ENCODE measurements at places on chromosomes 6 and 20.

DNA sequence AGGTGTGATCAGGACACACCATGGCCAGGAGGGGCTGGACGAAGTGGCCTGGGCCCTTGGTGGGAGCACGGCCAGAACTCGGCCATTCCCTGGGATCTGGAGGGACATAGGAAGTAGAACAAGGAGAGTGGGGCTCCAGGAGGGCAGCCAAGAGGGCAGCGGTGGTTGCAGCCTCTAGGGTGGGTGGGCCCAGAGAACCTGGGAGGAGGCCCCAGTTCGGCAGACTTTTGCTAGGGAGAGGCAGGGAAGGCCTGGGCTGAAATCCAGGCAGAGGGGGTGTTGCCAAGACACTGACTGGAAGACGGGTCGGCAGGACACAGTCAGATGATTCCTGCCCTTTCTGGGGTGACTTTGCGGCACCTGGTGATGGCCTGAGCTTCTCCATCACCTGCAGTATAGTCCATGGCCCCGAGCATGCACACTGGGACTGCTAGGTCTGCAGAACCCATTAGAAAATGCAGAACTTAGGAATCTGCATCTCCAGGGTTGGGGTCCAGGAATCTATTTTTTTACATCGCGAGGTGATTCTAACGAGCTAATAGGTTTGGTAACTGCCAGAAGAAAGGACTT lies 224.8 kb downstream of the SYNDIG1 start:
- no peak for DNase-seq

DNA sequence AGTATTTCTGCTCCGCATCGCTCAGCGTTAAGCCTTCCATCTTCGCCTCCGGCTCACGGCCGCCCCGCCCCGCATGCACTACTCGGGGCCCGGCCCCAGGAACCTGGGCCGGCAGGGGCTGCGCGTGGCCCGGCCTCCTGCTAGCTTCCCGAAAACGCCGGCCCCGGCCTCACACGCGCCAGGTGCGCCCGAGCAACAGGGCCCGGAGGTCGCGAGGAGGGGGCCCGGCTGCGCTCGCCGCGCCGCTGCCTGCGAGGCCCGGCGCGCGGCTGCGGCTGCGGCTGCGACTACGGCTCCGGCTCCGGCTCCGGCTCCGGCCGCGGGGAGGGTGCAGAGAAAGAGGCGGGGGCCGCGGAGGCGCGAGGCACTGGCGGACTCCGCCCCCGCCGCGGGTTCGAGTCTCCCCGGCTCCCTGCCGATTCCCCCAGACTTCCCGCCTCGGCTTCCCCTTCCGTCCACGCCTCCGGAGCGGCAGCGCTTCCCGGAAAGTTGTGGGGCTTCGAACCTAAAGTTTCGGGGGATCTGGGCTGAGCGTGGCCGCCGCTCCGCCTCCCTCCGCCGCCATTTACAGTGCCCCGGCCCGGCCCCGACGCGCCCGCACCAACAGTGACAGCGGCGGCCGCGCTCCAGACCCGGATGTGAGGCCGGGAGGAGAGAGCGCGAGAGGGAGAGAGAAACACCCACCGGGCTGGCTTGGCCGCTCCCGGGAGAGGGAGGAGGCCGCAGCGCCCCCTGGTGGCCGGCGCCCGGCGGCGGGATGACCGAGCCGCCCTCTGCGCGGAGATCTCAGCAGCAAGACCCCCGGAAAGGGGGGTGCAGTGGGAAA lies at the start of gene REPS1:
REPS1 (minus strand) TSS at position 611 of the 826 bp plus-strand sequence; CDS start at position 40, 571 bp downstream.
- DNase-seq, result peak; percentile 76

GRCh38 chr6:22598339-22598738 lies 29.0 kb downstream of the HDGFL1 start:
- no peak for DNase-seq

DNA sequence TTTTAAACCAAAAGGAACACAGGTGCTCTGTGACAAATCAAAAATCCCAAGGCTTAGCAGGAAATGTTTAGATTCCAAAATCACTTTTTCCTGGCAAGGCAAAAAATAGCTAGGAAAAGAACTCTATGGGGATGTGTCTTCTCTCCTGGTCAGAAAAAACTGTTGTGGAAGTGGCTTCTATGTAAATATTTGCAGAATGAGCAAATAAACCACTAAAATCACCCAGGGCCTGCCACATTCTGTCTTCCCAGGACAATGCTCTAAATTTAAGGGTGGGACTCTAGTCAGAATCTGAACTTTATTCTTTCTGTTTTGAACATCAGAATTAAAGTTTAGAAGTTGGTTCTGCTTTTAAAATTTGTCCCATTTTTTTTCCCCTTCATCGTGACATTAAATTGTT lies 29.3 kb downstream of the GCM1 start:
- DNase-seq, result no peak

- no peak for DNase-seq
Observed at GRCh38 chr6:39322306-39322850, at the start of gene KCNK16. Gene KCNK16, minus strand, starts transcription at chr6:39322702. Its CDS starts 162 bp downstream, at chr6:39322540.

DNA sequence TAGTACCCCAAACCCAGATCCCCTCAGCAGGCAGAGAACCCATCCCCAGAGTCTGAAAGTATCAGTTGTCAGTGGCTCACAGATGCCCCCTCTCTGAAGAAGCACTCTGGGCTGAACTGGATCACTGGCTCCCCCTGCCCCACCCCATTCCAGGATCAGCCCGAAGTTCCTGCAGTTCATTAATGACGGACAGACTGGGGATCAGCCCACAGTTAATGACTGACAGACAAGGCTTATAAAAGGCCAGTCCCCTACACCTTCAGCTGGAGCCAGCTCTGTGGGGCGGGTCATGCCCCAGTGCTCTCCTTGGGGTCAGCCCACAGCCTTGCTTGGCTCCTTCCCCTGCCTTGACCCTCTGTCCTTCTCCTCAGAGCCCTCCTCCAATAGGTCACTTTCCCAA lies 21.7 kb downstream of the KIAA1755 start:
- no peak for DNase-seq

DNA sequence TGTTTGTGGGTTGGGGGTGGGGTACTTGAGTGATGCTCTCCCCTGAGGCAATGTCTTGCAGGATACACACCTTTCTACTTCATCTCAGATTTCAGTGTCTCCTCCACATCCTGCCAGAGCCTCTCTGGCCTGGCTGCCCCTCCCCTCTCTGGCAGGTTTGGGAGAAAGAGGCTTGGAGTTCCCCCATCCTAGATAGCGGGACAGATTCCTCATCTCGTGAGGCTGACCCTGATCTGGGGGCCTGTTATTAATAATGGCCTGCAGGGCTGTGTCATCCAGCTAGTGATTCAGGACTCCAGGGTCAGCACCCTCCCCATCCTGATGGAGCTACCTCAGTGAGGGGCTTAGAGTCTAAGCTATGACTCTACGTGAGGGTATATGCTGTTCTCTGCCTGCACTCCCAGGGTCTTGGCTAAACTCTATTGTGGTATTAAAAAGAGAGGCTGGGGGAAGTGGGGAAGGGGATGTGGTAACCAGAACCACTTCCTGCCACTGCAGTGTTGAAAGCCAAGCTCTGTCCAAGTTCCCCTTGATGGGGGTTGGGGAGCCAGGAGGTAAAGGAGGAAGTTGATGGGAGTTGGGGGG lies 3.7 kb upstream of the MMP9 start:
- DNase-seq, result no peak

GRCh38 chr20:44488551-44488950 lies 12.9 kb downstream of the TTPAL start:
- DNase-seq, result no peak

DNA sequence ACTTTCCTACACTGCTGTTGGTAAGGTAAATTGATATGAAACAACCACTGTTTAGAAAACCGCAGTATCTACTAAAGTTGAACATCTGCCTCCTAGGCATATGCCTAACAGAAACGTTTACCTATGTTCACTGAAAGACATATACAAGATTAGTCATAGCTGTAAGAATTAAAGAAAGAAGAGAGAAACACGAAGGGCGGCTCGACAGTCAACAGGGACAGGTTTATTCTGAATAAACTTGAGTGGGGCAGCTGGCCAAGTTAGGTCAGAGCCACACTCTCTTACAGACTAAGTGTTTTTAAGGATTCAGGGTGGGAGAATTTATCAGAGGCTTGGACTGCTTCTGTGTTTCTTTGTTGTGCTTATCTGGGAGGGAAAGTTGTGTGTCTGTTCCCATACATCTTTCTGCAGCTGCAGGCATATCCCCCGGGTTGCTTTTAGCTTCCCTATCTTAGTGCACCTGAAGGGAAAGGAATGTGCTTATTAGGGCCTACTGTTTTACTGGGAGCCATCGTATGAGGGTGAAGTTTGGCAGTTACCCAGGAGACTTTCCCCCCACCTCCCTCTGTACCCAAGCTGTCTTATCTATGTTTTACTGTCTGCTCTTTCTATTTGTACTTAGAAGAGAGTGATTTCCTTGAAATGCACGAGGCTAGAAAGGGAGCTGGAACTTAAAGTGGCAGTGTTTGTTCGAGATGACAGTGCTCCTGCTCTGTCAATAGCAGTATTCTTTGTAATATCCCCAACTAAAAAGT lies 20.4 kb downstream of the PROCR start:
- peak; percentile 35 for DNase-seq

DNA sequence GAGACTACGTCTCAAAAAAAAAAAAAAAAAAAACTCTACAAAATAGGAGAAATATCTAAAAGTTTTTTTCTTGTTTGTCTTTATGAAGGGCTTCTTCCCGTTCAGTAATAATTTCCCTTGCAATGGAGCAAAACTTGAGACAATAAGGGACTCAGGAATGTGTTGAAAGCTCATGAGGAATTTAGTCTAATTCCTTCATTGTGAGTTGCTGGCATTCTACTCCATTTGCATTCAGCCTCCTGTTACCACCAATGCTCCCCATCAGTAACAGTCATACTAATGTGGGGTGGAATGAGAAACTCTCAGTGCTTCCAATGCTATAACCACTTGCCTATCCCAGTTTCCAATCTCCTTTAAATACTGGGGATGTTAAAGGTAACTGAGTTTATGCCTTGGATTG lies 576.7 kb upstream of the AGPAT4 start:
- no peak for DNase-seq

DNA sequence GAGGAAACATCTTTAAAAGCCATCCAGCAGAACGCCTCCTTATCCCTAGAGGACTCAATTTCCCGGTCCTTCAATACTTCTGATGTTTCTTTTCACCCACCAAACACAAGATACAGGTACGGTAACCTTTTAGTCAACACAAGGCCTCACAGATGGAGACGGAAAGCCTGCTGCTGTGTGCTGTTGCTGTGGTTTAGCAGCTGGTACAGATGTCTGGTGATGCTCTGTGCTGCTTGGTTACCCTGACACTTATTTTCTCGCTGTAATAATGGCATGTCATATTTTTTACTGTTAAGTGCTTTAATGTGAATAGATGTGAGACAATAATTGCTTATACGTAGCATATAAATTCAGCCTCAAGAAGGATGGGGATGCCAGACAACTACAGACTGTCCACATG lies 25.3 kb downstream of the GMDS start:
- no peak for DNase-seq

GRCh38 chr6:158118886-158119285 lies 49.2 kb downstream of the SERAC1 start:
- no peak for DNase-seq

GRCh38 chr20:45998761-45999160 lies 9.9 kb upstream of the MMP9 start:
- no peak for DNase-seq

GRCh38 chr6:109121411-109121810 lies 26.1 kb downstream of the CEP57L1 start:
- DNase-seq, result no peak

GRCh38 chr6:16836144-16836981 lies 75.1 kb upstream of the ATXN1 start:
- no peak for DNase-seq

DNA sequence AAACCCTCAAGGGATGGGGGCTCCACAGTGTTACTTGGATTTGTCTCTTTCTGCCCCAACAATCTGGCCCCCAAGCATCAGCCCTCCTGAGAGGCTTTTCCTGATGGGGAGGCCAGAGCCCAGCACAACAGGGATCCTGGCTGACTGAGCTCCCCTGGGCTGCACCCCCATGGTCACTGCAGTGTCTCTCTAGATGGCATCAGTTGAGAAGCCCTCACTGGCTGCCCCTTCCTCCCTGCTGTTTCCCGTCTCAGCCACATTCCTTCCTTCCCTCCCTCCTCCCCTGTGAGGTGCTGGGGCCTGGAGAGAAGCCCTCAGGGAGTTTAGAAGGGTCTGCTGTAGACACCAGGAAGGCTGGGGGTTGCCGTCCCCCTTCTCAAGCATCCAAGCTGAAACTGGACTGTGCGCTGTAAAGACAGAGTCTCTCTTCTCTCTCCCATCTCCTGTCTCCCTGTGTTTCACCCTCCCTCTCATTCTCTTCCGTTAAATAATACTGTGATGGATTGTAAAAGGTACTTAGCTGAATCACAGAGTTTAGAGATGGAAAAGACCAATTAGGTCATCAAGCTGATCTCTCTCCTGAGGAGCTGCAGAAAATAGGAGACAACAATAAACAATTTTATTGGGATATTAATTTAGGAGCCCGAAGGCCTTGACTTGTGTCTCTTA lies 29.7 kb downstream of the SAYSD1 start:
- DNase-seq, result no peak

GRCh38 chr20:19823971-19824370 lies 65.9 kb downstream of the RIN2 start:
- peak; percentile 66 for DNase-seq

DNA sequence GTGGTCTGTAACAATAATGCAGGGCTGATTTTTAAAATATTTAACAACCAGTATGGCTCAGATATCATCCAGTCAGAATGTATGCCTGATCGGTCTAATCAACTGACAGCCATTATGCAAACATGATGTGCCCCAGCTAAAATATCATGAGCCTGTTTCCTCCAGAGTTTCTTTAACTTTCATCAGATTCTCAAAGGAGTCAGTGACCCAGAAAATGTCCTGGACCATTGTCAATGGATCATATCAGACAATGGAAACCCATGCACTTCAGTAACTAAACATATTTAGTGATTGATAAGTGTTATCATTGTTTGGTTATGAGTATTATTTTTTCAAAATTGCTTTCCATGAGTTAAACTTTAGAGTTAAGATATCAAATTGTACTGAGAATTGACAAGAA lies 173.5 kb downstream of the LMBRD1 start:
- no peak for DNase-seq

GRCh38 chr6:133811557-133811956 lies 77.4 kb upstream of the TCF21 start:
- no peak for DNase-seq

DNA sequence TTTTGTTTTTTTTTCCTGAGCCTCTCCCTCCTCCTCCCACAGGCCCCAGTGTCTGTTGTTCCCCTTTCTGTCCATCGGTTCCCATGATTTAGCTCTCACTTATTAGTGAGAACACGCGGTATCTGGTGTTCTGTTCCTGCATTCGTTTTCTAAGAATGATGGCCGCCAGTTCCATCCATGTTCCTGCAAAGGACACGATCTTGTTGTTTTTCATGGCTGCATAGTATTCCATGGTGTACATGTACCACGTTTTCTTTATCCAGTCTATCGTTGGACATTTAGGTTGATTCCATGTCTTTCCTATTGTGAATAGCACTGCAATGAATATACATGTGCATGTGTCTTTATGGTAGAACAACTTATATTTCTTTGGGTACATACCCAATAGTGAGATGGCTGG lies 105.6 kb upstream of the NUP153 start:
- DNase-seq, result no peak

DNA sequence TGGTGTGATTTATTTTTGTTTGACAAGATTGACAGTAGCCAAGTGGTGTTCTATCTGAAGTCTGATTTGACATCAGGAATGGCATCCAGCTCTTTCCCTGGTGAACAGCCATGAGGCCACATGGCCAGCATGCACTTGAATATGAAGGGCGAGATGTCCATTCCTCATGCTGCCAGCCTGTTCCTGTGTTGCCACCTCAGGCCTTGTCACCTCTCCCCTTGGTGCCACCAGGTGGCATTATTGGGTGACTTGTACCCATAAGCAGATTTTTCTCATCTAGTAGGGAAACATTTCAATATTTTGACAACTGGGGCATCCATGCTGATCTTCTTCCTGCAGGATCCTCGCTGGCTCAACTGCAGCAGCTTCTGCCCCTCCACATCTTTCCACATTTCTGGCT lies 199.1 kb downstream of the ERMARD start:
- no peak for DNase-seq

- no peak for DNase-seq
Observed at GRCh38 chr6:47484616-47485015, 7.0 kb downstream of the CD2AP start.
